ENCODE measurements at places on chromosomes 1 and 21.

DNA sequence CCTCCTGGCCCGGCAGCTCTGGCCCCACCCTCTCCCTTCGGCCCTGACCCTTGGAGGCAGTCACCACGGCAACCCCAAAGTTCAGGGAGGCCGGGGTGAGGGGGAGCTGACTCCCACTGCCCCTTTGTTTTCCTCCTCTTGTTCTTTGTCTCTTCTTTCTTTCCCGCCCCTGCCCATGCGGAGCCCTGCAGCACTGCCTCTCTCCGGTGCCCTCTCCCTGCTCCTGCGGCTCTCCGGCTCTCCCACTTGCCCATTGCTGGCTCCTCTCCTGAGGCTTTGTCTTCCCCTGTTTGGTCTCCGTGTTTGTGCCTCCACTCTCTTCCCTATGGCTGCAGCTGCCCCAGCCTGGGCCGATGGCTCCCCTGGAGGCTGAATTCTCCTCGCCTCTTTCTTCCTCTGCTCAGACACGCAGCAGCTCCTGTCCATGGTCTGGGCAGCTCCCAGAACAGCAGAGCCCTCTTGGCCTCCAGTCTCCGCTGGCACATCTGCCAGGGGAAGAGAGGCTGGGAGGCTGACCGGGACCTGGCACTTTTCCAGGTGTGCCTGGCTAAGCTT, 5.8 kb downstream of the CELSR2 start:
- DNase-seq, result no peak

DNA sequence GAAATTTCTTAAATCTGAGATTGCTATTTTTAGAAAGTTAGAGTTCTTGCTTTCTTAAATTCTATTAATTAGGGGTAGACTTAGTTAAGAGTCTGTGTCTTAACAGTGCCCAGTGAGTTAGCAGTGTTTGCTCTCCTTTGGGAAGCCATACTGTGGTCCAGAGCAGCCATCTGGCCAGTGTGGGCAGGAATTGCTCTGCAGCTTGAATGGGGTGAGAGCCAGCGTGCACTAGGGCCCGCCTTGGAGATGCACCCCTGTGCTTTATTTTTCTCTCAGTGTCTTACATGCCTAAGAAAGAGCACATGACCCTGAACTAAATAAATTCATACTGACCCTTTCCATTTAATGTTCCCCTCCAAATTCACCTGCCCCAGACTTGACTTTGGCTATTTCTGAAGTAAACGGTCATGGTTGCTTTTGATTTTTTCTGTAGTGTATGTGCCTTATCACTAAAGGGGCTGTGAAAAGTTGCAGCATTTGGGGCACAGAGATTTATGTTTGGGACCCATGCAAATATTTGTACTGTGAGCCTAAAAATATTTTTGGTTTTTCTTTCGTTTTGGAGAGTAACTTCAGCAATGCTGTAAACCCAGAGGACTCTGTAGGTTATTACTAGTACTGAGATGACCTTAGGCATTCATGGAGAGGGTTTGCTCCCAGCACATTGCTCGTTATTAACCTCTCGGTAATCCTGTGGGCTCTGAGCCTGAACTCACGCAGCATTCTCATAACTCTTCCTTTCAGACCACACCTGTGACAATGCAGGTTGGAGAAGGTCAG, 21.3 kb upstream of the KCNQ4 start:
- no peak for DNase-seq

- no peak for DNase-seq
Measured at GRCh38 chr1:201186192-201186591, 4.4 kb upstream of the IGFN1 start.

- DNase-seq, result no peak
Measured at GRCh38 chr1:110230381-110231199, 20.5 kb downstream of the KCNC4 start.

- no peak for DNase-seq
Measured at GRCh38 chr1:43729816-43730463, 22.6 kb downstream of the ST3GAL3 start.

GRCh38 chr1:96962751-96963211, 241.2 kb downstream of the PTBP2 start:
- DNase-seq, result no peak

- no peak for DNase-seq
Measured at GRCh38 chr1:172557270-172557669, 24.3 kb downstream of the SUCO start.

- no peak for DNase-seq
Measured at GRCh38 chr1:157495285-157495684, 57.0 kb downstream of the FCRL5 start.

GRCh38 chr1:64505232-64505943, 35.5 kb downstream of the CACHD1 start:
- DNase-seq, result no peak

DNA sequence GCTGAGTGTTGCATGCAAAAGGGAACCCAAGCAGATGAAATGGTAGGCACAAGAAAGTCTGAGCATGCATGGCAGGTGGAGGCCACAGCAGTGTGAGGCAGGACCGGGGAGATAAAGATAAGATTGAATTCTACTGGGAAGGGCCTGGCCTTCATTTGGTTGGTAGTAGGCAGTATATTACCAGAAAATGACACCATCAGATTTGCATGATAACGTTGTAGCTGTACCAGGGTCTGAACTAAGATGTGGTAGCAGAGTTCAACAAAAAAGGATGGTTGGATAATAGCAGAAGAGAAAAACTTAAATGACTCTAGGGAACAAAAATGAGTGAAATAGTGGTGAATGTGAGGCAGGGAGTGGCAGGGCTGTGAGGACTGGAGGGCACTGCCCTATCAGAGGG, 75.6 kb upstream of the DNAJC6 start:
- no peak for DNase-seq

- no peak for DNase-seq
Measured at GRCh38 chr1:87867626-87868025, 538.9 kb downstream of the LMO4 start.

DNA sequence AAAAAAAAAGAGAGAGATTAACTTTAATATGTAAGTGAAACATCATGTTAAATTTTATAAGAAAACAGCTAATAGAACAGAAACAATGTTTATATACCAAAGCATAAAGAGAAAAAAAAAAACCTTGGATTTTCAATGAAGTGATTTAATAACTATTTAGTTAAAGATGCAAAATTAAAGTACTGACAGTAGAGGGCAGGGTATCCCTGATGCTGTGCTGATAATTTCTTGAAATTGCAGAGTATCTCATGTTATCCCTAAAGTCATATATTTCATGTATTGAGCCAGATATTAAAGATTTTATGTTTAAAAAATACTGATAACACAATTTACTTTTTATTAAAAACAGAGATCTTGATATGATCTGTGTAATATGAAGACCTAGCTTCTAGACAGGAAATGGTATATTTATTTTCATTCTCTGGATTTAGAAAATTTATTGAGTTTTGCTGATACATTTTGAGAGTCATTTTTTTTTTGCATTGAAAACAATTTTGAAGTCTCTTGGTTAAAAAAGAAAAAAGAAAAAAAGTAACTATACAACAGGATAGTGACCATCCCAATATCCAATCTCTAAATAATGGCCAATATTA, 273.2 kb downstream of the USP25 start:
- no peak for DNase-seq

GRCh38 chr21:16162953-16163352, 433.2 kb downstream of the USP25 start:
- no peak for DNase-seq

DNA sequence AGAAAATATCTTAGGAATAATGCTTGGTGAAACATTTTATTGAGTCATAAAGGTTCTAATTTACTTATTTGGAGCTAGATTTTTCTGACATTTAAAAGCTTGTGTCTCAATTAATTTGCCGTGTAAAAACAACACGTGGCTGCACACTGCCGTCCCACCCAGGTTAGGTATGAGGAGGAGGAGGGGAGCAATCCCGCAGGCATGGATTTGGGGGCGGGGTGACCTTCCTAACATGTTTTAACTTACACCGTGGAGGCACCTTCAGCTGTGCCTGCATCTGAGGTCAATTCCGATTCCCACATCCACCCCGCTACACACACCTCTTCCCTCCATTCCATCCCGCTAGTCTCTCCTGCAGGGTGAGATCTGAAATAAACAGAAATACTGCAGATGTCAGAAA, 28.5 kb upstream of the UMODL1 start:
- DNase-seq, result no peak

DNA sequence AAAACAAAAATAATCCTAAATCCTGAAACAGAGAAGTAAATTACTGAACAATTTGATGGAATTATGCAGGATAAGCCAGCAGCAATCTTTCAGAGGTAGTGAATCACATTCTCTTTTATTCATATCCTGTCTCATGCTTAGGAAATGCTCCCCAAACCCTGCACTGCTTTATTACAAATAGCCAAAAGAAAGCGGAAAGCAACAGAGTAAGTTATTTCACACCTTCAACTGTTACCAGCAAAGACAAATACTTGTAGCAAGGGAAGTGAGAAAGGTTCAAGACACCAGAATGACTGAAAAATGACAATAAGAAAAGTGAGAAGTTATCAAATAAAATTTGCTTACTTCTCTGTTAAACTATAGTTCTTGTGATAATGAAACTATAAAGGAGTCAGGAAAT, 6.2 kb downstream of the ZRANB2 start:
- DNase-seq, result no peak

DNA sequence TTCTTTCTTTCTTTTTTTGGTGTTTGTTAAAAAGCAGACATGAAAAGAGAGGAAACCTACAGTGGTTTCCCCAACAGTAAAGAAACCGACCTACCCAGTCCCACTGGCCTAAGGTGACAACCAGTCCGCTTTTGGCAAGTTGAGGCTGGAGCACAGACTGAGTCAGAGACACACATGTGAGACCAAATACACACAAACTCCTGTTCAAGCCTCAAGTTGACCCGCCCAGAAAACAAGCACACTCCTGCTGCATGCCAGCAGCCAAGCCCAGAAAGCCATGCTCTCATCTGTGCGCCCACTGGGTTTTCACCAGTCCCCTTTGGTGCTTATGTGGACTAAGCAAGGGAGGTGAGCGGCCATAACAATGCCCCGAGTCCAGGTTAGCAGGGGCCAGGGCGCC, 64.6 kb upstream of the GPR153 start:
- DNase-seq, result no peak

DNA sequence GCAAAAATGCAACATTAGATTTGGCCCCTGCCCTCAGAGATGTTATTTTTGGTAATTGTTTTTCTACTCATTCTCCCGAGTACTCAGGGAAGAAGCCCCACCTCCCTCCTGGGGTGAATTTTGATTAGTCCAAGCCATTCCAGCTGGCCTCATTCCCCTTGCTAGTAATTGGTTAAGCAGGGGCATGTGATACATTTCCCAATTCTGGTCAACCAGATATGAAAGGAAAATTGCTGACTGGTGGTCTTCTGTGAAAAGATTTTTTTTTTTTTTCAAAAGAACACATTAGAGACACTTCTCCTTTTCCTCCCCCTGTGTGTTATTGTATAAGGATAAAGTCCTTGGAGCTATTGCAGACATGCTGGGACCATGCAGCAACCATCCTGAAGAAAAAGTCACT, 71.1 kb upstream of the AKT3 start:
- no peak for DNase-seq

- DNase-seq, result no peak
Measured at GRCh38 chr21:31448496-31448895, 104.4 kb upstream of the TIAM1 start.

GRCh38 chr1:69985376-69985775, 220.0 kb downstream of the LRRC40 start:
- no peak for DNase-seq

GRCh38 chr1:33088119-33088906, 7.4 kb downstream of the AZIN2 start:
- no peak for DNase-seq

DNA sequence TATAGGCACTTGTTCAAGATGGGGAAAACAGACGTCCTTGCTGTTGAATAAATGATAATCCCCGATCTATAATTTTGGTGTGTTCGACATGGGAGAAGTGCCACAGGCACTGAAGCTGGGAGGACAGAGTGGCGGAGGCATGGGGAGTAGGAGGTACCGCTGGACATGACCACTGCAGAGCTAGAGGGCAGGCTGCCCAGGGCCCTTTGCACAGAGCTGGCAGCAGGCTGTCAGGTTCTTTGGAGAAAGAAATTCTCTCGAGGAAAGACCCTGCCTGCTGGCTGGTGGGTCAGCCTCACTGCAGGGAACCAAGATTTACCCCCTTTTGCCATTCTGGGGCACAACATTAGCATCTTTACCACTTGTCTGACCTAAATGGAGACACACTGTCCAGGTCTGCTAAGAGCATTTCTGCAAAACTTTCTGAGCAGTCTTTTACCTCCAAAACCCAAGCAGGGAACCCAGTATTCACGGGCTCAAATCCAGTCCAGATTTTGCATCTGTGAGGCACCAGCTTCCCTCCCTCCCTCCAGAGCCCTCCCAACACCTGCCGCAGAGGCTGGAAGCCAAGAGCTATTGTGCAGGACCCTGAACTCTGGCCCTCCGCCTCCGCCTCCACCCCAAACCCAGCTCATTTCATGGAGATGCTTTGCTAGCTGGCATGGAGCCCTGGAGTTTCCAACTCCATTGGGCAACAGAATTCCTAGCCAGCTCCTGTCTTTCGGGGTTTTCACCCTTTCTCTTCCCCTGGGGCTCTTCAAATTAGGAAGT, 142.3 kb downstream of the PLXNA2 start:
- DNase-seq, result no peak

DNA sequence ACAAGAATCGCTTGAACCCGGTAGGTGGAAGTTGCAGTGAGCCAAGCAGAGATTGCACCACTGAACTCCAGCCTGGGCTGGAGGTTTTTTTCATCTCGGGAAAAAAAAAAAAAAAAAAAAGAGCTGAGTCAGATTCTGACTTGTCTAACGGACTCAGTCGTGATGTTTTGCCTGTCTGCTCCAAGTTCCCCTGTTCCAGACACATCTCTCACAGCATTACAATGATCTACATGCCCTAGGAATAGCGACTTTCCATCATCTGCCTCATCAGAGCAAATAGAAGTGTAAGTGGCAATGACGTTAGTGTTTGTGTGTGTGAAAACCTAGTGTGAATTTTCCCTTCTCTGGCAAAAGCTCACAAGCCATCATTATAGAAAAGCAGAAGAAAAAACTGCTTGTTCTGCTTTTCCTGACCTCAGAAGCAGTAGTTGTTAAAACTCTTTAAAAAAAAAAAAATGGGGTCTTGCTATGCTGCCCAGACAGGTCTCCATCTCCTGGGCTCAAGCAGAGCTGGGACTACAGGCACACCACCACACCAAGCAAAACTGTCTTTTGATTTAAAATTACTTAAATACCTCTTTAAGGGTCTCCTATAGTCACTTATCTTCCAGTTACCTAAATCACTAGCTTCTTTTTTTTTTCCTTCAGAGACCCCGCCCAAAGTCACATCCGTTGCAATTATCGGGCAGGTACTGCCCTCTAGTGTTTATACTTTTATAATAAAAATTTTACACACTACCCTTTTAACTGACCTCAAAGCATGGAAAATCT, 37.3 kb downstream of the PLEKHO1 start:
- peak; percentile 37 for DNase-seq

Measured in amniotic stem cell (primary cell).